ENCODE measurements at places on chromosomes 12 and 14. TPM values are rescaled to one million over a fixed set of nuclear protein-coding genes. Genes with fewer than 3 reads are reported as not detected.

Gene LRRC10
- total RNA-seq = not detected

Gene RILPL2
- total RNA-seq = 2.2 TPM

Gene KRT82
- 0.29 TPM for total RNA-seq

Gene KRT77
- not detected for total RNA-seq

Gene KCNK10
- not detected for total RNA-seq

Gene RPL10L
- total RNA-seq = not detected

Gene GPR135
- total RNA-seq = 6.7 TPM

Gene PMCH
- total RNA-seq = not detected

Gene BHLHE41
- 81.0 TPM for total RNA-seq

Gene RTL1
- total RNA-seq = not detected

Gene PRMT5
- 113 TPM for total RNA-seq

Gene SLC5A8
- total RNA-seq = not detected

Gene ZNF664
- 86.9 TPM for total RNA-seq

Gene MYF5
- not detected for total RNA-seq

Gene CYP27B1
- total RNA-seq = 8.6 TPM

Gene NFE2
- total RNA-seq = 0.40 TPM

Gene KLRC1
- total RNA-seq = not detected

Gene LPAR5
- 4.3 TPM for total RNA-seq

Gene LUM
- total RNA-seq = 0.15 TPM

Gene OTX2
- total RNA-seq = not detected

Gene EIF2S1
- 345 TPM for total RNA-seq

Gene FOXN4
- total RNA-seq = not detected

Gene RAD51AP1
- 24.7 TPM for total RNA-seq

Gene PALS1
- 31.5 TPM for total RNA-seq

Measured in PC-3 (cell line).